ENCODE measurements at places on chromosomes 12 and 14.

DNA sequence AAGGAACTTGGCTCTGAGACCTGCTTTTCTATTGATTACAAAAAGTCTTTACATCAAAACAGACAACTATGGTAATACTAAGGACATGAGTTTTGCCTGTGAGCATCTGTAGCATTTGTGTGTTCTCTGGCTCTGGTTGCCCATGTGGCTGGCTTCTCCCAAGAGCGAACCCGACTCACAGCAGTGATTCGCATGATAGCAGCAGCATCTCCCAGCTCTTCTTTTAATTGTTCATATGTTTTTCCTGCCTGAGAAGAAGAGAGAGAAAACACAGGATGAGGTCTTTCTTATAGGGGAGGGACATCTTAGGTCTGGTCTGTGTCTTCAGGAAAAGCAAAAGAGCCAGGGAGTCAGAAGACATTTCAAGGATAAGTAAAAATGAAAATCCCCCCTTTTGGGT lies 17.6 kb downstream of the AVIL start:
- no peak for DNase-seq

DNA sequence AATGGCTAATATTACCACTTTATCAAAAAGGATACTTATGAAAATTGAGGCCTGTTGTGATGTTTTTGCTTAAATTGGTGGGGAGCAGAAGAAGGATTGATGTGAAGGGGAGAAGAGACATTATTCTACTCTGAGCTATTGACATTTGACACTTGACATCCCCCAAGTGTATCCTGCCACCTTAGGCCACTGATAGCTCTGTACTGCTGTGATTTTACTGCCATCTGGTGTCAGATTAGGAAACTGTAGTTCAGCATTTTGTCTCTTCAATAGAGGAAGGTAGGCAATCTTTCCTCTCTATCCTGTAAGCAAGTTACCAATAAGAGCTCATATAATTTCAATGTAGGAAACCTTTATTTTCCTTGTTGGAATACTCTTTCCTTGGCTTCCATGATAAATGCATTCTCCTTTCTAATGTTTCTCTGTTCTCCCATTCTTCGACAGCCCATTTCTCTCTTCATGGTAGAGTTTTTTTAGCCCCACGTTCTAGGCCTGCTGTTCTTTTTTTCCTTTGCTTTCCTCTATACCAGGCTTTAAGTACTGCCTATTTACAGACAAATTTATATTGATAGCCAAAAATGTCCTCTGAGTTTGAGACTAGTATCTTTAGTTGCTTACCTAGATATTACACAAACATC lies 46.3 kb downstream of the PPHLN1 start:
- DNase-seq, result peak; percentile 43

- no peak for DNase-seq
These were observed 5.2 kb upstream of the SLCO1A2 start for GRCh38 chr12:21339921-21340320.

- DNase-seq, result no peak
These were observed 49.8 kb downstream of the EID3 start for GRCh38 chr12:104353012-104353981.

DNA sequence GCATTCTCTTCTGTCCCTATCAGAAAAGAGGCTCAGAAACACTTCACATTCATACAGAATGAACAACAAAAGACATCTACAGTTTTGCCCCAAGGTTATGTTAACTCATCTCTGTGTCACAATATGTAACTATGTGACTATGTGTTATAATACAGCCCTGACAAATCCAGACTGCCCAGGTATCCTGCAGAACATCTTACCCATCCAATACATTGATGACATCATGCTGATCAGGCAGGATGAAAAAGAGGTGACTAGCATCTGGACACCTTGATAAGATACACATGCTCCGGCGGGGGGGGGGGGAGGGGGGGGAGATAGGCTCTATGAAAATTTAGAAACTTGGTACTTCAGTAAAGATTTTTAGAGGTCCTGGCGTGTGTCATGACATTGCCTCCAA lies 8.3 kb upstream of the GNS start:
- DNase-seq, result no peak

GRCh38 chr14:57918791-57919190 lies 52.9 kb upstream of the SLC35F4 start:
- no peak for DNase-seq

- DNase-seq, result no peak
These were observed 11.0 kb upstream of the PPP4R3A start for GRCh38 chr14:91521061-91521640.

DNA sequence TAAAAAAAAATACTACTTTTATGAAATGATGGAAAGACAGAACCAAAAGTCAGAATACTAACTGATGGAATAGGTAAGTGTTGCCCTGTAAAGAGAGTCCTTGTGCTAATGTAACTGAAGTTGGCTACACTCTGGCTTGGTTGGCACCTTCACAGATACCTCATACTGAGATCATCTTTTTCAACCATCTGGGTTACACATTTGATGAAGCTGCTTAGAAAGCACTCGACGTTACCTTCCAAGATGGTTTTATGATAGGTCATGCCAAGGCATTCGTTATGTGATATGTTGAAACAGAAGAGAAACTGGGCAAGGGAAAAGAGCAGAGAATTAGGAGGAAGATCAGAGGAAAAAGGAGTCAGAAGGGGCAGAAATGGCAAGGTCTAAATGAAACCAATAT lies 203.8 kb downstream of the ADAMTS20 start:
- no peak for DNase-seq

DNA sequence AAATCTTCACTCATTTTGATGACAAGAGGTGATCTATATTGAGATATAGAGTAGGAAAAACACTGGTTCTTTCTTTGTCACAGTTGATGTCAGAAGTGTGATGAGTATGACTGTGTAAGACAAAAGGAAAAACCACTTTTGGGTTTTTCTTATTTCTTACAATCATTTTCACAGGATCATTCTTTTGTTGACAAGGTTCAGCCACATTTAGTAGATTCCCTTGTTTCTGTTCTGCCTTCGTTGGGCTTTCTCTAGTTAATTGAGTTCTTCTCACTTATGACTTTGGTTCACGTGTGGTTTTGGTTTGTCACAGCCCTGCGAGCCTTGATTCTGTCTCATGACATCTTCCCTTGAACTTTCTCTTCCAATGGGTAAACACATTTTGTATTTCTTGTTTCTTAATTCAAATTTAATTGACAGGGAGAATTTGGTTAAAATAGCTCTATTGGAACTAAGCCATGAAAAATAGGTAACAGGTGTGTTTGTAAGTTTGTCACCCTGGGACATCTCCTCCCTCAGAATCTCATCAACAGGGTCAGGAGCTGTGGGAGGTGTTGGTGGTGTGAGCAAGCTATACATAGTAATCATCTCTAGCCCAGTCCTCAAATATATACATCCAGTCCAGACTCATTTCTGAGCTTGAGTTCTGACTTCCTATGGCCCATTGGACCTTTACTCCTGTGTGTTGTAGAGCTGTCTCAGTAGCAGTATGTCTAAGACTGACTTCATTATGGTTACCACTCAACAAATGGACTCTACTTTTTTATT lies 255.3 kb downstream of the BMP4 start:
- DNase-seq, result no peak

DNA sequence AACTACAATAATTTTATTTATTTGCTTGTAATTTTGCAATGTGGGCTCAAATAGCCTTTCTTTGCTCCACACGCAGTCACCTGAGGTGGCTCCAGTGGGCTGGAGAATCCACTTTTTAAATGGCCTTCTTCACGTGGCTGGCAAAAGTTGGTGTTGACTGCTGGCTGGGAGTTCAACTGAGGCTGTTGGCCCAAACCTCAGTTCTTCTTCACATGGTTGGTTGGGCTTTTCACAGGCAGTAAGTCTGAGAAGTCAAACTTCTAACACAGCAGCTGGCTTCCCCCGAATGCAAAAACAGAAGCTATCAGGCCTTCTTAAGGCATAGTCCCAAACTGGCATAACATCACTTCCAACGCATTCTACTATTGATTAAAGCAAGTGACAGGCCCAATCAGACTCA lies 2.1 kb upstream of the OXA1L start:
- DNase-seq, result no peak

GRCh38 chr14:82636426-82636825 lies 1102.8 kb upstream of the SEL1L start:
- no peak for DNase-seq

DNA sequence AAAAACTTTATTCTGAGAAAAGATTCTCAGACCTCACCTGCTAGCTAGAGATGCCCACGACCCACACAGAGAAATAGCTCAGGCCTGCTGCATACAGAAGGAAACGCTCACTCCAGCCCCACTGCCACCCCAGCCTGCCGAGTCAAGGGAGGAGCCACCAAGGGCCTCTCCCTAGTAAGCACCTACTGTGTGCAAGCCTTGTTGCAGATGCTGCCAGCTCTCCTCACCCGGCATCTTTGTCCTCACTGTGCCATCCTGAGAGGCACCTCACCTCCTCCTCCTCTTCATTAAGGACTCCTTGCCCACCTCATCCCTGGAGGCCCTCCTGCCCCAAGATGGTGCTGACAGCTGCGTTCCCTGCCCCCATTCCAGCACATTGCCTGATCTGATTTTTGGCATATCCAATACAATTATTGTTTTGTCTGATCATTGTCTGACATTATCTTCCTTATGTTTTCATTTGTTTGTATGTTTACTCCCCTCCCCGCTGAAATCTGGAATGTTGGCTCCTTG lies 196.9 kb downstream of the SLC15A4 start:
- no peak for DNase-seq

- peak; percentile 76 for DNase-seq
These were observed 693 bp downstream of the LRP10 start for GRCh38 chr14:22872033-22872832.

- peak; percentile 12 for DNase-seq
These were observed 36.9 kb upstream of the AP4S1 start for GRCh38 chr14:30988509-30988908.

- peak; percentile 87 for DNase-seq
These were observed 2.2 kb upstream of the ZFP36L1 start for GRCh38 chr14:68794851-68795596.

DNA sequence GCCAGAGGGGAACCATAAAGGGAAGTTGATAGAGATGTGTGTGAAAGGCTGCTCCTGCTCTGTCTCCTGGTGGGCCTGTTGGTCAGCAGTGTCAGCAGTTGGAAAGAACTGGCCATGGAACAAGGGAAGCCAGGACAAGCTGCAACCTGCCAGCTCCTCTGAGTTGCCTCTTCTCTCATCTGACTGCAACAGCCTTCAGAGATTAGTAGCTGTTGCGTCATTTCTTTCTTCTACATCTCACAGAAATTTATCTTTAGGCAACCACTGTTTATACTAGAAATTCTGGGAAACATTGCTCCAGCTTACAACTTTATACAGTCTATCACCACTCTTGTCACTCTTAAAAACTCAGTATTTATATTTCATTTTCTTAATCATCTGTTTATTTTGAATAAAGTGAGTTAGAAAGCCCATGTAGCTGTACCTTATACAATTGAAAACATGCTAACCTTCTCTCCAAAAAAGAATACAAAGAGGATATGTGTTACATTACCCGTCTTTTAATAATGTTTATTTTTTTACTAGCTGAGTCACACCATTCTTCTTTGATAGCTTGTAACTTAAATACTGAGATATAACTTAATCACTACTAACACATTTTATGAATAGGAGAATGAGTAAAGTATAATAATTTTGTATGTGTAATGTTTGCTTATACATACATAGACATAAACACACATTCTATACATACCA lies 224.2 kb downstream of the LRFN5 start:
- no peak for DNase-seq
